ENCODE measurements at places on chromosomes 11 and 22. TPM values are rescaled to one million over a fixed set of nuclear protein-coding genes. Genes with fewer than 3 reads are reported as not detected.

The TSGA10IP gene
- total RNA-seq, result not detected

The KLHDC7B gene
- total RNA-seq, result not detected

GRCh38 chr11:102613450-102613849 lies 11.7 kb downstream of the MMP20 start:
- H3K4me1 ChIP-seq, result no peaks in the 10 kb centered on the region
- no peaks in the 10 kb centered on the region for H3K27me3 ChIP-seq
- no peak overlapping the region for H3K4me3 ChIP-seq
- no peak for DNase-seq
- H3K36me3 ChIP-seq, result no peaks in the 10 kb centered on the region
- H3K27ac ChIP-seq, result no peak overlapping the region

GRCh38 chr22:32949391-32950173 lies 108.6 kb downstream of the SYN3 start:
- no peaks in the 10 kb centered on the region for H3K27me3 ChIP-seq
- H3K27ac ChIP-seq, result peak overlapping the region; percentile 37
- no peak for DNase-seq
- no peaks in the 10 kb centered on the region for H3K36me3 ChIP-seq
- no peak overlapping the region for H3K4me3 ChIP-seq

DNA sequence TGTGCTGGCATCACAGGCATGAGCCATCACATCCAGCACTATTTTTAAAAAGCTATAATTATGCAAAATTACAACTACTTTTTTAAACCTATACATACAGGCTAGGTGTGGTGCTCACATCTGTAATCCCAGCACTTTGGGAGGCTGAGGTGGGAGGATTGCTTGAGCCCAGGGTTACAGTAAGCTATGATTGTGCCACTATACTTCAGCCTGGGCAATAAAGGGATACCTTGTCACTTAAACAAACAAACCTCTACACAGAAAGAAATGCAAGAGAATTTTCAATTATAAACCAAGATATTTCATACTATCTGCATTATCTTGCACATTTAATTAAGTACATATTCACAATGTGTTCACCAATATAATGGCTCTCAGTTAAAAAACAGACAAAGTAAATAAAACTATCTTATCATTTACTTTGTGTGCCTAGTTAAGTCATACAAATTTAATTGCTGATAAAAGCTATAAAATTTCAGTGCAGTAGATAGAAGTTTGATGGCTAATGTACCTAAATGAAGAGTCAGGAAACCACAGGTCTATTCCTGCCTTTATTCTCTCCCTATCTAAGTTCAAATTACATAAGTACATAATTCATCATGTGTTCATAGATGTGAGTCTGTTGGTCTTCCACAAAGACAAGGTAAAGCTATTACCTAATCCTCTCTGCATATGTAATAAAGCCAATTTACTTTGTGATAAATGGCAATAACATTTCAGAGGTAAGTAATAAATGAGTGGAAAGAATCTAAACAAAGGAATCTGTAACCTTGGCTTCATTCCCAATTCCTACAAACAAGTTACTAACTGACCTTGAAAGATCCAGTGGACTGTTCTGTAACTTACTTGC lies 9.0 kb upstream of the RDX start:
- H3K27me3 ChIP-seq, result no peaks in the 10 kb centered on the region
- no peaks in the 10 kb centered on the region for H3K36me3 ChIP-seq
- no peaks in the 10 kb centered on the region for H3K4me1 ChIP-seq
- H3K27ac ChIP-seq, result no peak overlapping the region
- no peak overlapping the region for H3K4me3 ChIP-seq

DNA sequence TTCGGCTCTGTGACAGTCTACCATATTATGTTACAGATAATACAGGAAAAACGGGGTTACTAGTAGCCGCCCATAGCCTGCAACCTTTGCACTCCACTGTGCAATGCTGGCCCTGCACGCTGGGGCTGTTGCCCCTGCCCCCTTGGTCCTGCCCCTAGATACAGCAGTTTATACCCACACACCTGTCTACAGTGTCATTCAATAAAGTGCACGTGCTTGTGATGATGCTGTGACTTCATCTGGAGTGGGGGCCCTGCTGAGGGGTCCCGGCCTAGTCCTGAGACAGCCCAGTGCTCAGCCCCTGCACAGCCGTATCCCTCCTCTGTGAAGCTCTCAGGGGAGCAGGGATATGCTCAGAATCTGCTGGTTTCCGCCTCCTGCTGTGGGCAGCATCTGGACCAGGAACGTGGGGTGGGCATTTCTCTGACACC lies 1.2 kb downstream of the IFITM1 start:
- H3K4me1 ChIP-seq, result peaks cover 5% of the 10 kb centered on the region
- H3K36me3 ChIP-seq, result no peaks in the 10 kb centered on the region
- peak overlapping the region; percentile 74 for H3K27ac ChIP-seq
- H3K27me3 ChIP-seq, result no peaks in the 10 kb centered on the region
- H3K4me3 ChIP-seq, result peak overlapping the region; percentile 48
- DNase-seq, result no peak

DNA sequence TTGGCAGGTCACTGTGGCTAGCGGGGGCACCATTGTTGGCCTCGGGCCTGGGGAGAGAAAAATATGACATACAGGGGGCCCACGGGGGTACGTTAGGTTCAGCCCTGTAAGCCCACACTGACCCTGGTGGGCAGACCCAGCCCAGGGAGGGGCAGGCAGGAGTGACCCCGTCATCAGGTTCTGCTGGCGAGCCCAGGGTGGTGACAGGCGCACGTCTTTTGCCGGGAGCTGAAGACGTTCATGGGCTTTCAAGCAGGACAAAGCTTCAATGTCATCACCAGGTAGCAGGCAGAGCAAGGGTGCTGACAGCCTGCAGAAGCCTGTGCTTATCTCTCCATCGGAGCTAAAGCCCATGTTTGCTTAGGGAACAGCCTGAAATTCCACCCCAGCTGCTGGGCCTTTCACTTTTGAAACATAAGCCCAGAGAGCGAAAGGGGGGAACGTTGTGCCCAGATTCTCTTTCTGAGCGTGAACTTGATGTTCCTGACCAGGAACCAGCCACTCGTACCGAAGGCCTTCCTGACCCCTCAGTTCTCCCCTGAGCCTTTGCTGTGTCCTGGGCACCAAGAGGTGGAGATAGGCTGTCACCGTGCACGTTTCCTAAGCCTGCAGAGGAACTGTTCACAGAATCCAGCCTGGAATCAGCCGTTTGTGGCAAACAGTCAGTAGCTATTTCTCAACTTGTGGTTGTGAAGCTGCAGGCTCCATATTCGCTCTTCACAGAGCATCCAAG lies 74.0 kb upstream of the ATXN10 start:
- peaks cover 11% of the 10 kb centered on the region for H3K4me1 ChIP-seq
- DNase-seq, result no peak
- H3K27me3 ChIP-seq, result no peaks in the 10 kb centered on the region
- no peaks in the 10 kb centered on the region for H3K36me3 ChIP-seq
- no peak overlapping the region for H3K4me3 ChIP-seq
- H3K27ac ChIP-seq, result no peak overlapping the region
